Bronchial epithelial cell (primary cell): ENCODE measurements at places on chromosomes 13 and 19. TPM values are rescaled to one million over a fixed set of nuclear protein-coding genes. Genes with fewer than 3 reads are reported as not detected.
A peak's percentile ranks its signal among the peaks of the same experiment; 100 is the strongest.

GRCh38 chr13:24861617-24862362 is 97.8 kb downstream of the RNF17 start:
- DNase-seq = no peak

- DNase-seq = peak; percentile 48
Measured at GRCh38 chr19:38319421-38320258, at the start of gene KCNK6. TSS of gene KCNK6 (plus strand) at chr19:38319845. CDS start at chr19:38319951, 106 bp downstream.

Gene CGB5
- total RNA-seq = 0.26 and 0.64 TPM in 2 replicates

DNA sequence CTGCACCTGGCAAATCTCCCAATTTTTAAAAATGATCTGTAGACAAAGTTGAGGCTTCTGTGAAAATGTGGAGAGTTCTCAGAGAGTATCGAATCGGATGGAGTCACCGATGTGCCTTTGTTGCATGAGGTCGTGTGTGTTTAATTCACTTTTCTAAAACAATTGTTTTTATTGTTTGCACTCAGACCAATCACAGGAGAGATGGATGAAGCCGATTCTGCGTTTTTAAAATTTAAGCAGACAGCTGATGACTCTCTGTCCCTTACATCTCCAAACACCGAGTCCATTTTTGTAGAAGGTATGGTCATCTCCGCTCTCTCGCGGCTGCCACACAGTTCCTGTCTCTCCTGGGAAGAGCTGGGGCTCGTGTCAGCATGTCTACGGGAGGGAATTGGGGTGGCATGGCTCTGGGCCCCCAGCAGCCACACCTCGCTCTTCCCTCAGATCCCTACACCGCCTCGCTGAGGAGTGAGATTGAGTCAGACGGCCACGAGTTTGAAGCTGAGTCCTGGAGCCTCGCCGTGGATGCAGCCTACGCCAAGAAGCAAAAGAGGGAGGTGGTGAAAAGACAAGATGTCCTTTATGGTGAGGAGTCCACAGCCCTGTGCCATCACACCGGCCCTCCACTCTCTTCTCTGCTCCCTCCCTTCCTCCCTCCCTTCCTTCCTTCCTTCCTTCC is 47.2 kb downstream of the PEX11G start:
- DNase-seq = no peak

Gene LIG4
- 10.5 and 17.0 TPM in 2 replicates for total RNA-seq

Gene OVOL3
- not detected in 2 replicates for total RNA-seq

DNA sequence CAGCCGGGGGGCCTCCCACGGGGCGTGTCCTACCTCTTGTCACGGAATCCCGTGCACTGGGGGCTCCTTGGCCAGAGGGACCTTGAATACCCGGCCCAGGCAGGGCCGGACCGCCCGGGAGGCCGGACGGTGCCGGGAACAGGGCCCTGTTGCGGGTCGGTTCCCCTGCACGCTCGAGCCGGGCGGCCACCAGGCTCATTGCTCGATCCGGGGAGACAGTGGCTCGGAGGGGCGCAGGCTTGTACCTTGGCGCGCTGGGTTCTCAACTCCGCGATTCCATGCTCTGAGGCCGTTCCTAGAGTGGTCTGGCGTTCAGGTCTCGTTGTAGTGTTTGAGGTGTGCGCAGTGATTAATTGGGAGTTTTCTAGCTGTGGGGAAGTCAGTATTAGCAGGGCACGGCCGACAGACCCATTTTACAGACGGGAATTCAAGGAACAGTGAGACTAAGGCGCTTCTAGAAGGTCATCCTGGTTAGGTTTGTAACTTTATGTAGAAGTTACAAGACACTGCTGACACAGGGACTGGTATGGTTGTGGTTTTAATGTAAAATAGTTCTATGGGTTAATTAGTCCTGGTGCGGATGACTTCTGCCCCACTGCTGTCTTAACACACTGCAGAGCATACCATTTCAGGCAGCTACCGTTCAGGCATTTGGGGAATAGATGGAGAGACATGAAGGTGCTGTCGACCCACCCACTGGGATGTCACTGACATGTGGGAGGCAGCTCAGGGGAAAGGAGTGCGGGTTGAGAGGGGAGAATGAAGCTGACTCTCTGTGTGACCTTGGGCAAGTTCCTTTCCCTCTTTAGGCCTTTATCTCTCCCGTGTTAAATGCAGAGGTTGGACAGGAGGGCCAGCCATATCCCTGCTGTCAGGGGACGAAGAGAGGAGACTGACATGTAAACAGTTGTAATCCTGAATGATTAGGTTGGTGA is 592 bp downstream of the CLPTM1 start:
- peak; percentile 10 for DNase-seq

Gene TNFRSF19
- 1.3 and 3.2 TPM in 2 replicates for total RNA-seq

Gene WDR87
- not detected in 2 replicates for total RNA-seq

DNA sequence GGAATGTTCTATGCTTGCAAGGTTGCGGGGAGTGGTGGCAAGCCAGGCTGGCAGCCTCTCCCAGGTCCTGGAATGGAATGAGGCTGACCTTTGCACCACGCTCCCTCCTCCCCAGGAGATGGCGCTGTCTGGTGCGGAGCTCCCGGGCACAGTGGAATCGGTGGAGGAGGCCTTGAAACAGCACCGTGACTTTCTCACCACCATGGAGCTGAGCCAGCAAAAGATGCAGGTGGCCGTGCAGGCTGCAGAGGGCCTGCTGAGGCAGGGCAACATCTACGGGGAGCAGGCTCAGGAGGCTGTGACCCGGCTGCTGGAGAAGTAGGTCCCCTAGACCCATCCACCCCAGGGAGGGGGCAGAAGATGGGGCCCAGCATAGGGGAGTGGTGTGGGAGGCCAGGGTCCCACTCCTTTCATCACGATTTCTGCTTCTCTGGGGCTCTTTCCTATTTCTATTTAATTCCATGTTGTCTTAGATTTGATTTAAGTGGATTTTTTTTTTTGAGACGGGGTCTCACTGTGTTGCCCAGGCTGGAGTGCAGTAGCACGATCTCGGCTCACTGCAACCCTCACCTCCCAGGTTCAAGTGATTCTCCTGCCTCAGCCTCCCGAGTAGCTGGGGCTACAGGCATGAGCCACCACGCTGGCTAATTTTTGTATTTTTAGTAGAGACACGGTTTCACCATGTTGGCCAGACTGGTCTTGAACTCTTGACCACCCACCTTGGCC is 53.2 kb upstream of the SHKBP1 start:
- DNase-seq = peak; percentile 58
